ENCODE measurements at places on chromosomes 12 and 14.

DNA sequence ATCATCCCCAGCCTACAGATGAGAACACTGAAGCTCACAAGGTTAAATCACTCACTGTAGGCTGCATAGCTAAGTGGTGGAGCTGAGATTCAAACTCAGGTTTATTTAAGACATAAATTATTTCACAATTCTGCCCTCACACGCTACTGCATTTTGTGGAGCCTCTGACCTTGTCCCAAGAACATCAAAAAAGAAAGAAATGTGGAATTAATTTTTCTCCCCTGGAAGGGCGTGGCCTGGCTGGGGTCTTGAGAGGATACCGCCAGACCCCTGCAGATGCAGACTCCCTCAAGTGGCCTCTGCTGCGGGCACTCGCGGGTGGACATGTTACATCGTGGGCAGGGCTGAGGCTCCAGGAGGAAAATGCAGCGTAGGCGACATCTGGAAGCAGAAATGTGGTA is 40.6 kb downstream of the LTBP2 start:
- DNase-seq = no peak

- no peak for DNase-seq
Measured at GRCh38 chr14:24130380-24130716, at the start of gene FITM1. FITM1 (plus strand) TSS chr14:24130659; CDS start chr14:24131564, 905 bp downstream.

GRCh38 chr12:40011775-40012129 is 94.1 kb downstream of the SLC2A13 start:
- DNase-seq = no peak

- no peak for DNase-seq
Measured at GRCh38 chr12:44779766-44780165, 96.3 kb downstream of the NELL2 start.

DNA sequence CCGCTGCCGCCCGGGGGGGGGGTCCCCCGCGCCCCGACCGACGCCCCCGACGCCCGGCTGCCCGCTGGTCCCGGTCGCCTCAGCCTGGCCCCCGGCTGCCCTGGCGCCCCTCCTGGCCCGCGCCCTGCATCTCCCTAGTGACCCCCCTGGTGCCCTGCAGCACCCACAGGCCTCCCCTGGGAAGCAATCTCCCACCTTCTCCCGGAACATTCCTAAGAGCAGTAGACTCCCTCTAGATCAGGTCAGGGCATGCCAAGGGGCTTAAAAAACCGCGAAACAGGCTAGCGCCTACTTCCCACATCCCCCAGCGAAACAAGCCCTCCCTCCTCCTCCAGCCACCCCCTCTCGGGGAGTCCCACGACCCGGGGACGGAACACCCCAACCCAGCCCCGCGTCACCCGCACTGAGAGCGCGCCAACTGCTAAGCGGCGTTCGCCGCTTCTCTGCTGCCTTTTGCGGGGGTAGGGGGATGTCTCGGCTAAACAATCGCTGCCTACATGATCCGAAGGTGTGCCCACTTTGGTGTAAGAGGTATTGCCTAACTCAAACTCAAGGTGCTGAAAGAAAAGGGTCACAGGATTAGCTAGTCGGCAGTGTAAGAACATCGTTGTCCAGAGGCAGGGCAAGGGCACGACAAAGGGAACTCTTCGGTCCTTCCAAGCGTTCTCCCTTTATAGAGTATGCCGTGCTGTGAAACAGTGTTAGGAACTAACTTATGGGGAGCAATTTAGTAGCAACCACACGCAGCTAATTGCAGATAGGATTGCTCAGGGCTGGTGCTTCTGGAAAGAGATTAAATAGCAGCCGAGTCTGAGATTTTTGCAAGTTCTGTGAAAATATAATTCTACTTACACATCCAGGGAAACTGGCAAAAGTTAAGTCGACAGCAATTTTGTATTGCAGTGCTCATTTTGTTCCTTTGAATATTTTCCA is 619 bp upstream of the NTN4 start:
- no peak for DNase-seq

DNA sequence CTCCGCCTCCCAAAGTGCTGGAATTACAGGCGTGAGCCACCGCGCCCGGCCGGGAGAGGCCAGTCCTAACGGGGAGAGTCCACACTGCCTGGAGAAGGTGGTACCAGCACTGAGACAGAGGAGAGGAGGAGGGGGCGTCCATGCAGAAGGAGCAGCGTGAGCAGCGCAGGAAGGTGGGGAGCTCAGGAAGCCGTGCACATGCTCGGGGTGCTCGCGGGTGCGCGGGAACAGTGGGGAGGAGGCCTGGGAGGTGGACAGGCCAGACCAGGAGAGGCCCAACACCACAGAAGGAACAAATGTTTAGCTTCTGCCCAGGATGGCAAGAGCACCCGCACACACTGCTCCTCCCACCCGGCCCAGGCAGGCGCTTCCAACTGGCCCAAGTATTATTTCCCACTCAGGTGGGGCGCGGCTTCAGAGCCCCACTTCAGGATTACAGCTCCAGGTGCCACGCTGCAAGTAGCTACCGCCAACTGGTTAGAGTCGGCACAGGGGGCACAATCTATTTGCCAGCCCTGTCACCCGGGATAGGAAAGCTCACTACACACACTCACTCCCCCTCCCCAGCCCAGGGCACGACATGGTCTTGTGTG is 80.8 kb upstream of the BCL11B start:
- DNase-seq = no peak
